ENCODE measurements at places on chromosomes 2 and 18.
A peak's percentile ranks its signal among the peaks of the same experiment; 100 is the strongest.

- no peak for DNase-seq
Observed at GRCh38 chr18:24127735-24128134, 11.1 kb upstream of the CABYR start.

DNA sequence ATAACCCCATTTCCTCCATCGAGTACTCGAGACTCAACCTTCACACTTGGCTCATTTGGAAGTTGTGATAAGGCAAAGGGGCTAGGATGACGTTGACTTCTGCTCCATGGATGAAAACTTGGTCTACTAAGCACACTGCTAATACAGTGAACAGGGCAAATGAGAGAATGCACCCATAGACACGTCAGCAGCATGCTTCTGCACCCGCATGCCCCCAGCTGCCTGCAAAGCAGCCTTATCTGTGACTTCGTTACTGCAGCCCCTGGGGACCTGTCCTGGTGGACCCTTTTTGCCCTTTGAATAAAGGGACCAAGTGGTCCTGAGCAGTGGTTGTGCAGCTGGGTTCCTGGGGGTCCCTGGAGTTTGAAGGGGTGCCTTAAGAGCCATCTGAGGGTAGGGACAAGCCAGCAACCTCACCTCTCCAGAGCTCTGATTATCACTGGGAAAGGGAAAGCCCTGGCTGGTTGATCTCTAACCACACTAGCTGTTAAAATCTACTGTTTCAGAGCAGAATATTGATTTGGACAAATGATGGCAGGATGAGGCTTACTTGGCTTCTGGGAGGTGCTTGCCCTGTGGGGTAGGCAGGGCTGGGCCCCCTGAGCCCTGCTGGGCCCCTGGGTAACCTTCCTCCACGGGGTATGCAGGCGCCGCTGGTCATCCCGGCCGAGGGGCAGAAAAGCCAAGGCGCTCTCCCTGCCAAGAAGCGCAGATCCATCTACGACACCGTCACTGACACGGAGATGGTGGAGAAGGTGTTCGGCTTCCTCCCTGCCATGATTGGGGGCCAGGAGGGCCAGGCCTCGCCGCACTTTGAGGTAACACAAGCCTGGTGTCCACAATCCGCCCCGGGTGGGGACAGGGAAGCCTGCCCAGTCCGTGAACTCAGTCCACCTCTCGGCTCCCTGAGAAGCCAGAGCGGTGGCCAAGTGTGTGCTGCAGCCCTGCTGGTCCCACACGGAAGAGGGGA lies 37.6 kb upstream of the GPR17 start:
- DNase-seq = no peak

- DNase-seq = no peak
Observed at GRCh38 chr18:22830511-22830910, 102.6 kb upstream of the RBBP8 start.

GRCh38 chr18:56891116-56891515 lies 240.0 kb downstream of the WDR7 start:
- DNase-seq = peak; percentile 8

DNA sequence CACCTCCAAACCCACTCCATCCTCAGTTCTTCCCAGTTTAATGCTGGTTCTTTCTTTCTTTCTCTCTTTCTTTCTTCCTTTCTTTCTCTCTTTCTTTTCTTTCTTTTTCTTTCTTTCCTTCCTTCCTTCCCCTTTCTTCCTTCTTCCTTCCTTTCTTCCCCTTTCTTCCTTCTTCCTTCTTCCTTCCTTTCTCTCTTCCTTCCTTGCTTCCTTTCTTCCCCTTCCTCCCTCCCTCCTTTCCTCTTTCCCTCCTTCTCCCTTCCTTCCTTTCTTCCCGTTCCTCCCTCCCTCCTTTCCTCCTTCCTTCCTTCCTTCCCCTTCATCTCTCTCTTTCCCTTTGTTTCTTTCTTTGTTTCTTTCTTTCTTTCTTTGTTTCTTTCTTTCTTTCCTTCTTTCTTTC lies 50.9 kb downstream of the PDCL3 start:
- DNase-seq = no peak

DNA sequence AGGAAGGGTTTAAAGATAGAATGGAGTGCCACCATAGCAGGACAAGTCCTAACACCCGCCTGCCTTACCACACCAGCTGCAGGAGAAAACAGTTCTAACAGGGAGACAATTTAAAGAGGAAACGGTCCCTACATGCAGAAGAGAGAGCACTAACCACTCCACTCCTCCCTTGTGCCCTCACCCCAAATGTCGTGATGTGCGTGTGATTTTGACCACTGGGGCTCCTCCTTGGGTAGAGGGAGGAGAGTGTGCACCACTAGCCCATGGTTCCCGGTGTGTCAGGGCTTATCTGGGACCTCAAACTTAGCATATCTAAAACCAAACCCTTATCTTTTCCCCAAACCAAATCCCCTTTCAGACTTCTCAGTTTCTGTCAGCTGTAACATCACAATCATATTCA lies 105.5 kb upstream of the CCDC68 start:
- DNase-seq = no peak

- DNase-seq = no peak
Observed at GRCh38 chr2:137020452-137021196, 255.3 kb downstream of the THSD7B start.

DNA sequence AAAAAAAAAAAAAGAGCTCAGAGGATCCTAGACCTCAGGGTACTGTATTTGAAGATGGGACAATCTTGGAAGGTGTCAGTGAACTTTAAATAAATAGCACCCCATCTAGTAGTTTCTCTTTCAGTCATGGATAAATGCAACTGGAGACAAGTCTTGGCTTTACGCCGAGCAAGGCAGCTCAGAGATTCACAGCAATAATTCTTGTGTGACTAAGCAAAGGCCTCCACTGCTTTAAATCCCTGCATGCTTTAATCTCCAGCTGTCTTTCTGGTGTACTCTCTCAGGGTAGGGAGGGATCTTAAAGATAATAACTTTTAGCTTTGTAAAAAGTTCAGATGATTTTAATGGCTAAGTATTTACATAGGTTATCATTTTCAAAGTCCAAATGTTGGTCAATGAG lies 36.3 kb downstream of the NRXN1 start:
- DNase-seq = no peak

- no peak for DNase-seq
Observed at GRCh38 chr2:174612970-174613369, 15.4 kb upstream of the WIPF1 start.

DNA sequence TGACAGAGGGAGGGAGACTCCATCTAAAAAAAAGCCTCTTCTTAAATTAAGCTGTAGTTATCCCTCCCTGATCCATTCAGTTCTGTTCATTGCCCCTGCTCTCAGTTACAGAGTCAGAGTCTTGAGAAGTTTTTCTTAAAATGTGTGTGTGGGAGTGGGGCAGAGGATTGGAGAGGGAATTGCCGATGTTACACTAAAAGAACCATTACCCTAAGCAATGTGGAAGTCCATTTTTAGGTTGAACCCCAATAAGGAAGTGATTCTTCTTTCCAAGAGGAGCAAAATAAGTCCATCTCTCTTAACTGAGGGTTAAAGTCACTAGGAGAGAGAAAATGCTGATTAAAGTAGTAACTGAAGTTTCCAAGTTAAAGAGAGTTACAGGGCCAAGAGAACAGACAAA lies 21.2 kb upstream of the THOC1 start:
- DNase-seq = no peak

GRCh38 chr2:201237486-201238123 lies 22.7 kb upstream of the CASP8 start:
- DNase-seq = no peak

GRCh38 chr2:42493468-42494354 lies at the start of gene KCNG3:
KCNG3 (minus strand) TSS chr2:42493982; CDS start chr2:42493501, 481 bp downstream.
- peak; percentile 84 for DNase-seq

GRCh38 chr2:9463698-9464034 lies 10.7 kb upstream of the IAH1 start:
- DNase-seq = no peak

DNA sequence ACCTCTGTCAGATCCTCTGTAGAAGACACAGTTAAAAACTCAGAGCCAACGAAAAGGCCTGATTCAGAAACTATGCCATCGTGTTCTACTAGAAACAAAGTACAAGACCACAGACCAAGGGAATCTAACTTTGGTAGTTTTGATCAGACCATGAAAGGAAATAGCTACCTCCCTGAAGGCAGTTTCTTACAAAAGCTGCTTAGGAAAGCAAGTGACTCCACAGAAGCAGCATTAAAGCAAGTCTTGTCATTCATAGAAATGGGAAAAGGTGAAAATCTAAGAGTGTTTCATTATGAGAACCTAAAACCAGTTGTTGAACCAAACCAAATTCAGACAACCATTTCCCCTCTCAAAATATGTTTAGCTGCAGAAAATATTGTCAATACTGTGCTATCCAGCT lies 58.2 kb downstream of the FSIP2 start:
- no peak for DNase-seq

DNA sequence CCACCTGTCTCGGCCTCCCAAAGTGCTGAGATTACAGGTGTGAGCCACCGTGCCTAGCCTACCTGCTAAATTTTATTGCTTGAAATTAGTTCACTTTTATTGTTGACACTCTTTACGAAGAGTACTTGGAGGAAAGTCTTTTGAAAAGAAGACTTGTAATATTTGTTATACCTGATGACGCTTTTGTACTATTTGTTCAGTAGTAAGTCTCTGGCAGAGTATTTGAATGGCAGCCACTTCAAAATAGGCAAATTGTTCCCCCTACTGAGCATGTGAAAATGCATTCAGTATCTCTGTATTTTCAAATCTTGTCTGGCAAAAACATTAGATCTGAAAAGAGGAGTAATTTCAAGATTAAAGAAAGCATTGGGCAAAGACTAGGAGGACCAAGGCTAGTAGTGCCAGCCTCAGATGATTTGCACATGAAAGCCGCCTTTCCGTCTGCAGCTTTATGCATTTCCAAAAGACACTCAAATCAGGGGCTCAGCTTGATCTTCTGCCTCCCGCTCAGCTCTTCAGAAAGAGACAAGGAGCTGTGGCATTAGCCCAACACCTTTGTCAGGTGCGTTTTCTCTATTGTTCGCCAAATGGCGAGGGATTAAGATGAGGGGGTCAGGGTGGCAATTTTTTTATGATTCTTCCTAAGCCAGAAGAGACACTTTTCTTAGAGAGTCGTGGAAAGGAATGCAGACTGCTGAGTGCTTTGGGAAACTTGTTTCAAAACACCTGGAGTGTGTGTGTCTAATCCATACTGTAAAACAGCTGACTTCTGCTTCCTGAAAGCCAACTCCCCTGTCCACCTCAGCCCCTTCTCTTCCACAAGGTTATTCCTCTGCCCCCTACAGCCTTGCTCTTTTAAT lies 18.8 kb upstream of the FOXI3 start:
- DNase-seq = no peak

DNA sequence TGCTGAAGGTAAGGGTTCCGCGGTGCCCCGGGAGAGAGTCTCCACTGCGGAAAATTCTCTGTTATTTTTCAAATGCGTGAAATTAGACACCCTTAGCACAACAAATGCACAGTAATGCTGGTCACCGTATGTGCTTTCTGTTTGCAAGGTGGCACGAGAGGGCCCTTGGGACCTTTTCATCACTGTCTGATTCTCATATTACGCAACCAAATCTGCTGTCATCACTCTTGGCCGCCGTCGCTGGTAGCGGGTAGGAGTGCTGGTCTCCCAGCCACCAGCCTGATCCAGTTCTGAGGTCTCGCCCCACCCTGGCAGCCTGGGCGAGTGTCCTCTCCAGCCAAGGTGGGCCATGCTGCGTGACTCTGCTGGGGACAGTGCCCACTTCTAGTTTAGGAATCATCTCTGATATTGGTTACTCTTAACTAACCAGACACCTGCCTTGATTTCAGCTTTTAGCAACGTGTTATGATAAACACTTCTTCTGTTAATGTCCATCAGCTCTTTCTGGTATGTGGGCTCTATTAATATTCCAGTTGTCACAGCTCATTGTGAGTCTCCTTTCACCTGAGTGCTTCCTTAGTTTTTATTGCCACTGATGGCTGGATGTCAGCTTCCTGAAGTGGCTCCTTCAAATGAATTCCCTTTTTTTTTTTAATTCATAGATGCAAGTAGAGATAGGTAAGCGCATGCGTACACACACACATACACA lies 199.4 kb downstream of the GBX2 start:
- no peak for DNase-seq
